ENCODE measurements at places on chromosomes 7 and 10. TPM values are rescaled to one million over a fixed set of nuclear protein-coding genes. Genes with fewer than 3 reads are reported as not detected.

Gene ARF5
- total RNA-seq, result 137 TPM

Gene TSPAN33
- 6.6 TPM for total RNA-seq

Gene NOS3
- 0.86 TPM for total RNA-seq

Gene CPN1
- total RNA-seq, result not detected

Gene CLIP2
- total RNA-seq, result 96.1 TPM

Gene KIAA1217
- 4.4 TPM for total RNA-seq

Gene SEMA3A
- total RNA-seq, result 16.3 TPM

Gene PRF1
- total RNA-seq, result 2.6 TPM

Gene CALHM3
- not detected for total RNA-seq

Gene CYP17A1
- not detected for total RNA-seq

Gene JCAD
- total RNA-seq, result 0.32 TPM

Gene CACNB2
- total RNA-seq, result 3.2 TPM

Gene AKR1C1
- 24.7 TPM for total RNA-seq

Gene KIF11
- 7.2 TPM for total RNA-seq

Gene FAM25A
- not detected for total RNA-seq

Gene VSTM4
- 2.0 TPM for total RNA-seq

Gene FAM200A
- 8.1 TPM for total RNA-seq

Gene CALML3
- total RNA-seq, result not detected

Measured in glutamatergic neuron (in vitro differentiated cells).